ENCODE measurements at places on chromosomes 12 and 14.
A peak's percentile ranks its signal among the peaks of the same experiment; 100 is the strongest.

DNA sequence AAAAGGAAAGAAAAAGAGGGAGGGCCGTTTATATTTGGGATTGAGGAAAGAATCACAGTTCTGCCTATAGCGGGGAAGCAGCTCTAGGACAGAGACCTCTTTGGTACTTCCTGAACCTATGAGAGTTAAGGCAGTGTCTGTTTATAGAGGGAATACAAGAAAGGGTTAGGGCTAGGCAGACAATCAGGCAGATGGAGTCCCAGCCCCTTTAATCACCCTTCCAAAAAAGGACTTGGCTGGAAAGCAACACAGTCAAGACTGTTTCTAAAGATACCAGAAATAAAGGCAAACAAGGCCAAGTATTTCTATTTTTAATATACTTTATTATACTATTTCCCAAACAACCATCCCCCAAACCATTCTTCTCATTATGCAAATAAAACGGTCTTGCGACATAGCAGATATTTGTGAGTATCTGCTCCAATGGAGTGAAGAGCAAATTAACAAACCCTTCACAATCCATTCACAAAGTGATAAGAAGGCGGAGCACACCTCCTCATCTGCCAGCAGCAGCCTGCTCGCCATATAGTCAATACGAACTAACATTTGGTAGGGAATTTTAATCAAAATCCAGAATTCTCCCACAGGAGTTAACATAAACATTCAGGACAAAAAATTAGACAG lies 697 bp upstream of the GRIP1 start:
- DNase-seq = no peak

GRCh38 chr12:1053690-1054089 lies 62.7 kb downstream of the ERC1 start:
- no peak for DNase-seq

DNA sequence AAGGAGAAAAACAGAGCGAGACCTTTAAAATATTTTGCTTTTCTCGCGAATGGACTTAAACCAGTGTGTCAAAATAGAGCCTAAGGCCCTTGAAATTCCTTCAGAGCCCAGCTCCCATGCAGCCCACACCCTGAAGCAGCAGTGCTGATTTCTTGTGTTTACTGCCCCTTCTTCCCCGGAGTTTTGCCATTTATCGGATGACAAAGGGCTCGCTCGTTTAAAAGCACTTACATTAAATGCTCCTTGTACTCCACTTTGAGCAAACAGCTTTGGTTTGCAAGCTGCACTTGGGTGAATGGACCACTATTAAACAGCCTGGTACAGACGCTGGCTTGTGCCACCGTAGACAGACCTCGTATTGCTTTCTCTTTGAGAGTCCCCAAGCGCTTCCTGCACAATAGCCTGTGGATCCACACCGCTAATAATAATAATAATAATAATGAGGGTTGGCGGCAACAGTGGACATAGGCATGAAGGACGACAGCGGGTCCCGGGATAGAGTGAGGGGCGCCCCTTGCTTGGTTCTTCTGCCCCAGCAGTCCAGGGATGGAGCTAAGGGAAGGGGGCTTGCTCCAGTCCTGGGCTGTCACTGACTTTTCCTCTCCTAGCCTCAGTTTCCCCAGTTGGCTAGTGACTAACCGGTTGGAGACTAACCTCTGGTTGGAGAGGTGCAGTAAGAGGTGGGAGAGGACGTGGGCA lies 6.6 kb downstream of the DLK1 start:
- no peak for DNase-seq

GRCh38 chr12:53591301-53592206 lies 34.6 kb downstream of the ATF7 start:
- no peak for DNase-seq

DNA sequence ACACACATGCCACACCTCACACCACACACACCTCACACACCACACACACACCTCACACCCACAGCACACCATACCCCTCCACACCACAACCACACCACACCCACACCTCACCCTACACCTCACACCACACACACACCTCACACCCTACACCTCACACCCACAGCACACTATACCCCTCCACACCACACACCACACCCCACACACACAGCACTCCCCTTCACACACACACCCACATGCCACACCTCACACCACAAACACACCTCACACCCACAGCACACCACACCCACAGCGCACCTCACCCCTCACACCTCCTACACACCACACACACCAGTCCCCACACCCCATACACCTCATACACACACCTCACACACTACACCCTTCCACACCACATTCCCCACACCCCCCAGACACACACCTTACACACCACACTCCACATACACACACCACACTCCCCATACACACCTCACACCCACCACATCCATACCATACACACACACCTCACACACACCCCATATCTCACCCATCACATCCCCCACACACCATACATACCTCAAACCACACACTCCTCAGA lies 80.0 kb downstream of the ACTN1 start:
- DNase-seq = no peak

GRCh38 chr12:21065845-21066244 lies 65.1 kb upstream of the SLCO1B1 start:
- peak; percentile 50 for DNase-seq

- no peak for DNase-seq
Observed at GRCh38 chr14:65704850-65705249, 292.3 kb downstream of the FUT8 start.

- no peak for DNase-seq
Observed at GRCh38 chr12:95573951-95574576, 22.8 kb upstream of the USP44 start.

DNA sequence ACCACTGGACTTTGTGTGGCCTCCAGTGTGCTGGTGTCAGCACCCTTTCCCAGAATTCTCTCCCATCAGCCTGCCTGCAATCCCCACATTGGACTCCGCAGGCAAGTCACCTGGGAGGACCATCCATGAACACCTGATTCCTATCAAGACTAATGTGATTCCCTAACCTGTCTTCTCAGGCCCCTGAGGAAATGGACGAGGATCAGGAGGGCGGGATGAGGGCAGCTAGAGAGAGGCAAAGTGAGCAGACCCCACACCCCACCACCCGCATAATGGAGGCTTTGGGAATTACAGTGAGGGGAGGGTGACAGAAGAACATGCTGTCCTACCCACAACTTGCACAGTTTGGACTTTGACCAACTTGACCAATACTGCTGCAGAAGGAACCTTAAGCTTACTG lies 60.9 kb upstream of the RFX4 start:
- DNase-seq = no peak

DNA sequence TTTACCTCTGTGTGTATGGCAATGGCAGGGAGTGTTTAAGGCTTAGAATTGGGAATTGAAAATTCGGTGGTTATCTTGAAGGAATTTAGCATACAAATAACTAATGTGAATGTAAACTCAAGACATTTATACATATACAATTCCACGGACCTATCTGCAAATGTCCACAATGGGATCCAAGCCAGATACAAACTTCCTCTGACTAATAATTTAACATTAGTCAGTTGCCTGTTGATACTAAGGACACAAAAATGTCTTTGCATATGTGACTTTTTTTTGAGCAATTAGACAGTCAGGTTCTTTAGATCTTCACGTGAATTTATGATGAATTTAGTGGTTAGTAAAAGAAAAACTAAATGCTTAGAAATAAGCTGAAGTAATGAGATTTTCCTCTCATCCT lies 40.5 kb downstream of the ESR2 start:
- peak; percentile 93 for DNase-seq

DNA sequence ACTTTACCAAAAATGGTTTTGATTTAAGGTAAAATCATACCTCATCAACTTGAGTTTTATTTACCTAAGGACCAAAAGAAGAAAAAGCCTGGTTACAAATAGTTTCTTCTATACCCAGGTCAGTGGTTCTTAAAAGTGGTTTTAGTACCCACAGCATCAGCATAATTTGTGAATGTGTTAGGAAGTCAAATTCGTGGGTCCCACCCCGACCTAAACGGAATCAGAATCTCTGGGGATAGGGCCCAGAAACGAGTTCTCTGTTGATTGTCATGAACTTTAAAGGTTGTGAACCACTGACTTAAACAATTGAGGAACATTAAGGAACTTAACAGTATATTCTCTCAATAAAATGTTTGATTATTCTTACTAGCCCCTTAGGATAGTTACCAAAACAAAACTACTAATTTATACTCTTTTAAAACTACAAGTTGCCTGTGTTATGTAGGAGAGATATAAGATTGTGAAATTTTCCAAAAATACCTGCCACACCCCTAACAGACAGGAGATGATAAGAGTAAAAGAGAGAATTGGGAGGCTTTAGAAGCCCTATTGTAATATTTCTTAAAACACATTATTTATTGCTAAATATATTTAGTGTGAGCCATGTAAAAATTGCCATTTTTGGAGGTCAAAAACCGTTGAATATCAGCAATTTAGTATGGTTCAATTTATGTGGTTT lies 669 bp upstream of the SLC25A21 start:
- DNase-seq = peak; percentile 10

GRCh38 chr12:102593134-102593533 lies 112.8 kb upstream of the IGF1 start:
- DNase-seq = no peak

DNA sequence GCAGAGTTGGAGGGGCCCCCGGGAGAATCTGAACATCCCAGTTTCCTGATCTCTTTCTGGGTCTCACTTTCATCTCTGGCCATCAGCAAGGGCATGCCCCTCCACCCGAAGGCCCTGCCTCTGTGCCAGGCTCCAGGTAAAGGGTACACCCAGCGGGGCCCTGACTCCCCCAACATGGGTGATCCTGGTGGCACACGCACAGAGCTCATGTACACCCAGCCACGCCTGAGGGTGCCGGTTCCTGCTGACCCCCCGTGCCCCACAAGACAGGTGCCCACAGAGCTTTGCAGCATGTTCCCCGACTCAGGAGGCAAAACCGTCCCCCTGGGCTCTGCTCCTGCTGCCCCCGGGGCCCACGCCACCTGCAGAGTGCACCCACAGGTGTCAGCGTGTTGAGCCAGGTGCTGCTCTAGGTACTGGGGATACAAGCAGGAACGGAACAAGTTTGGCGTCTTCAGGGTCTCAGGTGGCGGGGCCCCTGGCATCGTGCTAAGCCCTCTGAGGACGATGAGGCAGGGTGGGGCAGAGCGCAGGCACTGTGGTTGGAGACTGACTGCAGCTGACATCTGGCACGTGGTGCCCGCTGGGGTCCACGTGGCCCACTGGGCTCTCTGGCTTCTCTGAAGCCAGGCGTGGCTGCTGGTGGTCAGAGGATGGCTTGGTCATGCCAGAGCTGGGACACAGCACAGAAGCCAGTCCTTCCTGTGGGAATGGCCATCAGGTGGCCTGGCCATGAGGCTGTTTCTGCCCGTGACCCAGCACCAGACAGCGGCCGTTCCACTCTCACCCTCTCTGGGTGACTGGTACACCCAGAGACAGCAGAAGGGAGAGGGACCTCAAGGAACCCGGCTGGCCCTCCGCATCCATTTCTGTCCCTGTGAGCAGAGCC lies 13.8 kb downstream of the BAG5 start:
- DNase-seq = no peak
